ENCODE measurements at places on chromosomes 7 and 10. TPM values are rescaled to one million over a fixed set of nuclear protein-coding genes. Genes with fewer than 3 reads are reported as not detected.

- no peak for DNase-seq
Measured at GRCh38 chr10:12823328-12823727, 178.2 kb downstream of the CCDC3 start.

DNA sequence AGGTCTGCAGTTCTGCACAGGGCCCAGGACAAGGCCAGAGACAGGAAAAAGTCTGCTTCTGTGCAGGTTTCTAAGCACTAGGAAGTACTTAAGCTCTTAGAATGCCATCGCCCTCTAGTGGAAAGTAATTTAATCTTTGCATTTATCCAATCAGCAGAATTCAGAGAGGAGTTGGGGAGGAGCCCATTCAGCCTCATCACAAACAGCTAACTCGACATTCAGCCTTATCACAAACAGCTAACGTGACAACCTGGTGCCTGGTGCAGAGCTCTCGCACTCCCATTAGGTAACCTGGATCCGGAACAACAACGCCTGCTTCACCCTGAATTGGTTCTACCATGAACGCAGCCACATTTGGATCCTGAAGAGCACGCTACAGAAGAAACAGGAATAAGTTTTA, 15.2 kb downstream of the OAT start:
- DNase-seq = no peak

DNA sequence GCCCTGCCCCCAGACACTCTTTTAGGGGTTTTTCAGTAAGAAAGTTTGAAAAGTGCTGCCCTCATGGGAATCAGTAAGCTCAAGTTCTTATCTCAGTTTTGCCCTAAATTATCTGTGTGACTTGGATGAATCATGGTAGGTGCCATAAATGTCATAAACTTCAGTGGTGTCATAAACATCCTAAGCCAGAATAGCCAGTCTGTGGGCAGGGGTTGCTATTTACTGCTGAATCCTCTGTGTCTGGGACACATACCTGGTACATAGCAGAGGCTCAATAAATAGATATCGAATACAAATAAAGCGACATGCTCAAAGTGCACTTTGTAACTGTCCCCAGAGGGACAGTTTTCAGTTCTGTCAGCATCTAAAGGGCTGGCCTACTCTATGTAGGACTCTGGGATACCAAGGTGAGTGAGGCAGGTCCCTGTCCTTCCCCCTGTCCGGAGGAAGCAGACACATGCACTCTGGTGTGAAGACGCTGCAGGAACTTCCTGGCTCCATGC, 502.1 kb downstream of the RPS24 start:
- DNase-seq = no peak

DNA sequence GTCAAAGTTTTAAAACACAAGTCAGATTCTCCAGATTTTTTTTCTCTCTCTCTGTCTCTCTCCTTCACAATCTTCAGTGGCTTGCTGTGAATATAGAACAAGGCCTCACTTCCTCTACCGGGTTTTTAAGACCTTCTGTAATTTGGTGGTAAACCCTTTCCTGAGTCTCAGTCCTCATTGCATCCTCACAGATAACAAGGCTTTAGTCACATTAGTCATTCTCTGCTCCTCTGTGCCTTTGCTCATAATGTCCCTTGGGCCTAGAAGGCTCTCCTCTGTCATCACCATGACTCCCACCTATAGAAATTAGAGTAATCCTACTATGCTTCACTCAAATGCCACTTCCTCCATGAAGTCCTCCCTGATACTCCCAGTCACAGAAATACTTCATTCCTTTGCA, 172.7 kb upstream of the HPS1 start:
- no peak for DNase-seq

The HHEX gene
- 6.1 TPM for total RNA-seq

Data from vagina (tissue), 2 donors.